ENCODE measurements at places on chromosomes 11 and 22. TPM values are rescaled to one million over a fixed set of nuclear protein-coding genes. Genes with fewer than 3 reads are reported as not detected.

LRRC32 gene
- total RNA-seq: 35.5 TPM

RASGRP2 gene
- 1.1 TPM for total RNA-seq

OR8D4 gene
- not detected for total RNA-seq

PITPNB gene
- total RNA-seq: 32.7 TPM

PHETA2 gene
- total RNA-seq: 14.6 TPM

UVRAG gene
- total RNA-seq: 78.4 TPM

CCT8L2 gene
- total RNA-seq: not detected

CDC42BPG gene
- total RNA-seq: 0.33 TPM

MPZL3 gene
- 10.7 TPM for total RNA-seq

MAP6 gene
- under 0.01 TPM for total RNA-seq

GGA1 gene
- total RNA-seq: 50.6 TPM

BTBD10 gene
- total RNA-seq: 79.0 TPM

USP2 gene
- total RNA-seq: not detected

ROBO4 gene
- total RNA-seq: 745 TPM

CTSC gene
- total RNA-seq: 230 TPM

MPPED2 gene
- 0.33 TPM for total RNA-seq

HOATZ gene
- not detected for total RNA-seq

VWCE gene
- total RNA-seq: 4.6 TPM

THY1 gene
- total RNA-seq: 0.65 TPM

MS4A6A gene
- total RNA-seq: 3.4 TPM

ZNF280A gene
- not detected for total RNA-seq

MMP7 gene
- 1.6 TPM for total RNA-seq

ACR gene
- total RNA-seq: 0.38 TPM

GGTLC2 gene
- total RNA-seq: not detected

NUP98 gene
- 145 TPM for total RNA-seq

OR56A4 gene
- not detected for total RNA-seq

LIMK2 gene
- 103 TPM for total RNA-seq

MRGPRF gene
- 0.10 TPM for total RNA-seq

TPST2 gene
- 63.7 TPM for total RNA-seq

OR8D1 gene
- not detected for total RNA-seq

DDTL gene
- total RNA-seq: 1.3 TPM

NF2 gene
- 164 TPM for total RNA-seq

NELL1 gene
- total RNA-seq: not detected

CDHR5 gene
- total RNA-seq: not detected

GTSE1 gene
- total RNA-seq: 8.8 TPM

CCDC83 gene
- not detected for total RNA-seq

SERHL2 gene
- 1.6 TPM for total RNA-seq

All from vein endothelial cell (primary cell).